ENCODE measurements at places on chromosomes 16 and 17.

GRCh38 chr17:43860927-43861622 is 14.1 kb downstream of the CD300LG start:
- no peak for DNase-seq

GRCh38 chr17:43183921-43184320 is 12.9 kb downstream of the NBR1 start:
- no peak for DNase-seq

- DNase-seq = no peak
Measured at GRCh38 chr17:13182854-13183253, 165.0 kb upstream of the ELAC2 start.

GRCh38 chr17:47957591-47958490 is at the start of gene PRR15L:
Gene PRR15L, minus strand, starts transcription at chr17:47957883. Its CDS starts 4,649 bp downstream, at chr17:47953234.
- no peak for DNase-seq

DNA sequence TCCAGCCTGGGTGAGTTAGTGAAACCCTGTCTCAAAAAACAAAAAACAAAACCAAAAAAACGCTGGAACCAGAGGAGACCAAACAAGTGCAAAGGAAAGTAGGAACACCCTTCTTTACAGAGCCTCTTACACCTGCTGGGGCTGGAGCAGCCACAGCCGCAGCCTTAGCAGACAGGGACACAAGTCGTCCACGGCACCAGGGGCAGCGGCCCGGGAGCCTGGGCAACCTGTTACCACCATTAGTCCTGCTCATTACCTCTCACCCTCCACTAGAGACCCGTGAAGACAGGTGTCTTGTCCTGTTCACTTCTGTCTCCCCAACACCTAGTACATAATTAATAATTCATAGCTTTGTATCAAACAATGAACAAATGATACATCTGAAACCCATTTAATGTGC is 83.6 kb downstream of the C16orf78 start:
- DNase-seq = no peak

GRCh38 chr17:47905221-47905733 is 9.2 kb downstream of the SP2 start:
- no peak for DNase-seq

DNA sequence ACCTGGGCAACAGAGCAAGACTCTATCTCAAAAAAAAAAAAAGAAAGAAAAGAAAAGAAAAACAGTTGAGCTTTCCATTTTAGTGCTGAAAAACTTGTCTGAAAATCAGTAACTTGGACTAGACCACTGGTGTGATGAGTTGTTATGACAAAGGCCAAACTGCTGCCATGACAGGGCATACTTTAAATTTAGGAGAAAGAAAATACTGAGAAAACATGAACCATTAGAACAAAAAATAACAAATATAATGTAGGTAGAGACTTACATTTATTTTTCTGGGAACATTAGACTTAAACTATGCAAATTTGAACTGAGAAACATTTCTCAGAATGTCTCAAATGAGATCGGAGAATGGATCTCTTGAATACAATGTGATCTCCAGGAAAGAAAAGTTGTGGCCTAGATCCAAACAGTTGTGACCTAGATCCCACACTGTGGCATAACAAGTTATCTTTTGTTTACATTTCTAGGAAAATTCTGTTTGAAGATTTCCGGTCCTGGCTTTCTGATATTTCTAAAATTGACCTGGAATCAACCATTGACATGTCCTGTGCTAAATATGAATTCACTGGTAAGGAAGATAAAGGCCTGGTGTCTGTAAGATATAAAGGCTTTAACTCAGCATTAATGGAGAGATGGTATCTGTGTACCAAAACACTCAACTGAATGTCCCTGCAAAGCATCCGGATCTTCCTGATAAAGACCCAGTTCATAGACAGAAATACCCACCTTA is 10.9 kb downstream of the OGFOD1 start:
- no peak for DNase-seq

DNA sequence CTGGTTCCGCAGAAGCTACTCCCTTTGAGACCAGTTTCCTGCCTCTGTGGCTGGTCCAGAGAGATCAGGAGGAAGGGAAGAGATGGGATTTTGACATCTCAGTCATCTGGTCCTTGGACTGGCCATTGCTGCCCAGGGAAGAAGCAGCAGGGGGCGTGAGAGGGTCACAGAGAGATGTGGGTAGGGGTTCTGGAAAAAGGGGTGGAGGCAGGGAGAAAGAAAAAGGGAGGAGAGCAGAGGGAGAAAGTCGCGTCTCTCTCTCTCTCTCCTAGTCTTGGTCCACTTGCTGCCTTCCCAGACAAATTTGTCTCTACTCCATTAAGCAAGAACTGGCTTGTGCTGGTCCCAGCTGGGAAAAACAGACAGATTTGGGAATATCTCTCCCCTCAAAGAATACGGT is 4.4 kb downstream of the SHBG start:
- no peak for DNase-seq

- no peak for DNase-seq
Measured at GRCh38 chr17:39517224-39517623, 55.9 kb downstream of the CDK12 start.

DNA sequence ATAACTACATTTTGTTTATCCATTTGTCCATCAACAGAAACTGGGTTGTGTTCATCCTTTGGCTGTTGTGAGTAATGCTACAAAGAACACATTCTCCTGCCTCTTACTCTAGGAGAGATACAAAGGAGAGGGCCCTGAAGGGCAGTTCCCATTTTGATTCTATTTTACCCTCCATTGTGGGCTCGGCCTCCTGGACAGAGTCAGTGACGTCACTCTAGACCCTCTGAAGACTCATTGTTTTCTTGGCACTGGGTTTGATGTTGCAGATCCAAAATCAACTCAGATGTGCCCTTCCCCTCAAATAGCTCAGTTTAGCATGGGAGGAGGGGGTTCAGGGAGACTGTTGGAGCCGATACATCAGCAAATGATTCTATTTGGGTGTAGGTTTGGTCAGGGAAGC is 280.9 kb downstream of the UTP18 start:
- DNase-seq = no peak

- DNase-seq = no peak
Measured at GRCh38 chr17:78599419-78599818, 22.2 kb upstream of the DNAH17 start.

- no peak for DNase-seq
Measured at GRCh38 chr17:40993839-40994238, at the start of gene KRTAP3-3. Gene KRTAP3-3, minus strand, starts transcription at chr17:40994164. Its CDS starts 67 bp downstream, at chr17:40994097.

DNA sequence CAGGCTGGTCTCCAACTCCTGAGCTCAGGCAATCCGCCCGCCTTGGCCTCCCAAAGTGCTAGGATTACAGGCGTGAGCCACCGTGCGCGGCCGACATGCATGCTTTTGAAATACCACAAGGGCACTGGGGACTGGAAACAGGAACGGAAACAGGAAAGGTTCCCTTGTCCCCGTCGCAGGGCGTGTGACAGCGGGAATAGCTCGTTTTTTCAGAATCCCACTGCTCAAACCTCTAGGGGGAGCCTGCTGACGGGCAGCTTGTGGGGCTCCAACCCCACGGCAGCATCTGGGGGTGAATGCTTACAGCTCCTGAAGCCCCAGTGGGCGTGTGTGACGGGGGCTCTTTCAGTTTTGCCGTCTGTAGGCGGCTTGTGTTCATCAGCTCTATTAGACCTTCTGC is 18.8 kb upstream of the ASGR2 start:
- DNase-seq = peak; percentile 52

DNA sequence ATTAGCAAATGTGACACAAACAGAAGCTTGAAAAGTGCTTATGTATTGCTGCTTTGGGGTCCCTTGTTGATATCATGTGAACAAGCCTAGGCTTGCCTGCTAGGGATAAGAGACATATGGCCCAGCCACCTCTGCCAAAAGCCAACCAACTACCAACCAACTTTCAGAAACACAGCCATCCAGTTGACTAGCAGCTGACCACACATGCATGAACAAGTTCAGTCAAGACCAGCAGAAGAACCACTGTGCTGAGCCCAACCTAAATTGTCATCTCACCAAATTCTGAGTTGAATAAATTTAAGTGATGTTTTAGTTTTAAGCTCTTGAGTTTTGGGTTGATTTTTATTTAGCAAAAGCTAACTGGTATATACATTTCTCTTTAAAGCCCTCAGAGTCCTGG is 3.5 kb downstream of the ERN2 start:
- DNase-seq = no peak

- DNase-seq = no peak
Measured at GRCh38 chr17:69565447-69565846, 150.9 kb downstream of the MAP2K6 start.

DNA sequence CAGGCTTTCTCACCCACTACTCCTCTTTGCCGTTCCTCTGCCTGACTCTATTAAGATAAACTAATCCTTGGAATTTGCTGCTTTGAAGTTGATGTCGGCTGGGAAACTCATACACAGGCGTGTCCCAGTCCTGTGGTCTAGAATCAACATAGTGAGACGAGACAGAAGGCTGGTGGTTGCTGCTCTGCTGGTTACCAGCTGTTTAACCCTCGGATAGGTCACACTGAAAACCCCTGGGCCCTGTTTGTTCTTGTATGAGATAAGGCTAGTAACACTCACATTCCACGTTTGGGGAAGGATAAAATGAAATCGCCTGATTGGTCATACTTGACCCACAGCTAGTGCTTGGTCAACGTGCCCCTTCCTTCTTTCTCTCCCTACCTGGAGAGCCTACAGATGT is 517.0 kb downstream of the CDH13 start:
- no peak for DNase-seq

DNA sequence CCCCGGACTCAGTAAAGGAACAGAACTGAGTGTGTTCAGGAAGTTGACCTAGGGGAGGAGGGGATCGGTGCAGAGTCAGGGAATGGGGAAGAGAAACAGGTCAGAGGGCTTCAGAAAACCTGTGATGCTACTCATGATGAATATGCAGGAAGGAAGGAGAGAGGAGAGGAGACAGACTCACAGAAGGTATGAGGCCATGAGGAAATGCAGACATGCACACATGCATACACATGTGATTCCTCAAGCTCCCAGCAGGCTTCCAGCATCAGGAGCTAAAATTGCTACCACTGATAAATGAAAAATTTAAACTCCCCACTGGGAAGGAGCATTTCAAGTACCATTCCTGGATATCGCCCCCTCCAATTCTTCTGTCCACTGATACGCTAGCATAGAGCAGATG is 262.6 kb downstream of the SLC39A11 start:
- no peak for DNase-seq

DNA sequence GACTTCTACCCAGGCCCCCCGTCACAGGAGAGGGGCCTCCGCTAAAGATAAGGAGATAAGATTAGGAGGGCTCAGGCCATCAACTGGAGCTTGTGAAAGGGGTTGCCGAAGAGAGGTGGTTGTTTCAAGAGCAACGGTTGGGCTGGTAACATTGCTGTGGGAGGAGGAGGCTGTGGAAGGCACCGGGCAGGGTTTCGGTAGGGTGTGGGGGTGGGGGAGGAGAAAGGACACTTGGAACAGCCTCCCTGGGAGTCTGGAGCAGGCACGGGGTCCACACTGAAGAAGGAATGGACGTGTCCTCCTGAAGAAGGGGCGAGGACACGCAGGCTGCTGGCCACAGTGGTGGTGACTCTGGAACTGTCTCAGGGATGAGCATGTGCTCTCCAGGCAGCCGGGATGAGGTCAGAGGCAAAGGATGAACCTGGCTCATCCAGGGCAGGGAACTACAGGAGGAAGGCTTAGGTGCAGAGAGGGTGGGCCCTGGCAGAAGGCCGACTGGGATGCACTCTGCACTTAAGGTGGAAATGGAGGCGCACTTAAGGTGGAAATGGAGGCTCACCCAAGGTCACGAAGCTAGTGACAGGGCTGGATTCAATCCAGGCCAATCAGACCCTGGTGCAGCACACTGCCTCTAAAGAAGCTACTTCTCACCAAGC is 1.2 kb upstream of the EPX start:
- no peak for DNase-seq

DNA sequence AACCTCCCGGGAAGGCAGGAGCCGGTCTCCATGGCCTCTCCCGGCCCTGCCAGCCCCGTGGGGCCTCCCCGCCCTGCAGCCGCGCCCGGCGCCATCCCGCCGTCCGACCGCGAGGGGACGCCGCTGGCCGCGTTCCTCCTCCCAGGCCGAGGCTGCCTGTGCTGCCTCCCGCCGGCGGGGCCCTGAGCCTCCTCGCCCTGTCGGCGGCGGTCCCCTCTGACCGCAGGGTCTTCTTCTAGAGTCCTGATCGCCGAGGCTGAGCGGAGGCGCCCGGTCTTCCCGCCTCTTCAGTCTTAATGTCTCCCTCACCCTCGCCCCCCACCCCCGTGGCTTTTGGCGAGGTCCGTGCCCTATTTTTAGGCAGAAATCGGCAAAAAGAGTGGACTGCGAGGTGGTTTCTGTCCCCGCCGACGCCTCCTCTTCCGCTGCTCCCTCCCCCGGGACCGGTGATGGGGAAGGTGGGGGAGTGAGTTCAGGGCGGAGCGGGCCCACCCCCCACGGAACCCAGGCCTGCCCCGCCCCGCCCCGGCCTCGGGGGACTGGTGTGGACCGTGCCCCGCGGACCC is 794 bp upstream of the CPNE7 start:
- peak; percentile 37 for DNase-seq

DNA sequence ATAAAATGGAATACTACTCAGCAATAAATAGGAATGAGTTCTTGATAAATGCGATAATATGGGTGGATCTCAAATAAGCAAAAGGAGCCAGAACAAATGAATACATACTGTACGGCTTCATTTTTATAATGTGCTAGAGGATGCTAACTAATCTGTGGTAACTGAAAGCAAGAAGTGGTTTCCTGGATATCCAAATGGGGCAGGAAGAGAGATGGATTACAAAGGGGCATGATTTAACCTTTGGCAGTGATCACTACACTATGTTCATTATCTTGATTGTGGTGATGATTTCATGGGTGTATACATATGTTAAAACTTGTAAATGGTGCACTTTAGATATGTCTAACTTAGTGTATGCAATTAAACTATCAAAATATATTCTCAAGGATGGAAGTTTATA is 222.3 kb upstream of the TBX2 start:
- DNase-seq = no peak

DNA sequence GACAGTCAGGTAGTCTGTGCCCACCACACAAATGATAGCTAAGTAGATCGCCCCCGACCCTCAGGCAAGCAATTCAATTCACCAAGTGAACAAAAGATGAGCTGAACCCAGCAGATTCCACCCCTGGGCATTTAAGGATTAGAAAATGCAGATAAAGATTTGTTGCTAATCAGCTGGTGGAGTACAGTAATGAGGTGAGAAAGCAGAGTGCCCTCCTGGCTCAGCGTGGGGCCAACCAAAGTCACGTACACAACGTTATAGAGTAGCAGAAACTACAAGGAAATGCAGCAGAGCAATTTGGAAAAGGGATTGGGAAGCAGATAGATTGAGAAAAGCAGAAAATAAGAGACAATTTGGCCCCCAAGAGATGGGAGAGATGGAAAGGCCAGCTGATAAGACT is 91.2 kb downstream of the SOX9 start:
- no peak for DNase-seq
